GM23338 (cell line): ENCODE measurements at places on chromosomes 16 and 17. TPM values are rescaled to one million over a fixed set of nuclear protein-coding genes. Genes with fewer than 3 reads are reported as not detected.

HOXB5 gene
- not detected in 2 replicates for polyA plus RNA-seq

DNASE1L2 gene
- polyA plus RNA-seq: 0.23 and 0.42 TPM in 2 replicates

IL34 gene
- 3.1 and 4.3 TPM in 2 replicates for polyA plus RNA-seq

TMEM88 gene
- 0.43 and 0.58 TPM in 2 replicates for polyA plus RNA-seq

SLC5A10 gene
- polyA plus RNA-seq: not detected in 2 replicates

HID1 gene
- polyA plus RNA-seq: 9.0 and 10.9 TPM in 2 replicates

TMEM98 gene
- polyA plus RNA-seq: 54.5 and 60.4 TPM in 2 replicates

KRT17 gene
- 1.8 TPM in 2 replicates for polyA plus RNA-seq

CD300LG gene
- not detected in 2 replicates for polyA plus RNA-seq

ASGR1 gene
- 5.9 and 8.3 TPM in 2 replicates for polyA plus RNA-seq

KRTAP2-3 gene
- polyA plus RNA-seq: not detected in 2 replicates

EFCAB3 gene
- polyA plus RNA-seq: not detected in 2 replicates

HS3ST2 gene
- polyA plus RNA-seq: 1.4 and 2.1 TPM in 2 replicates

KRTAP17-1 gene
- polyA plus RNA-seq: not detected in 2 replicates

YBX2 gene
- polyA plus RNA-seq: 22.1 and 22.5 TPM in 2 replicates

RAPGEFL1 gene
- 5.0 and 6.7 TPM in 2 replicates for polyA plus RNA-seq

MPP2 gene
- polyA plus RNA-seq: 7.2 and 7.8 TPM in 2 replicates

CD300A gene
- polyA plus RNA-seq: 0.37 and 0.54 TPM in 2 replicates

KRT31 gene
- polyA plus RNA-seq: not detected in 2 replicates

NMT1 gene
- 298 and 327 TPM in 2 replicates for polyA plus RNA-seq

MPV17L gene
- polyA plus RNA-seq: 3.0 and 3.2 TPM in 2 replicates
